ENCODE measurements at places on chromosomes 2 and 18.

DNA sequence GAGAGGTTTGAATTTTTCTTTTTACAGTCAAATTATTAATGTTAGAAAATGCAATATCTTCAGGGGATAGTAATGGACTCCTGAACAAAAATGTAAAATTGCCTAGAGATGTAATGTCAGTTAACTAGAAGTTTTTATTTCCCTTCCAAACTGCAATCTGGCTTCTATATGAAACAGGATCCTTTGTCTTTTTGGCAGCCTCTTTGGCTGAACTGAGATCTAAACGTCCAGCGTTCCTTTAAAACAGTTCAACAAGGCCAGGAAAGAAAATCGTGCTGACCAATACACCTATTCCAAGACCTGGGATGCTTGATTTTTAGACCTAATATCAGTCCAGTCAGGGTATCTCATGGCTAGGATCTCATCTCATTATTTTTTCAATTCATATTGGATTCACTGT lies 245.5 kb downstream of the FIGN start:
- no peak for DNase-seq

- no peak for DNase-seq
Observed at GRCh38 chr2:236915726-236916125, 170.0 kb upstream of the COPS8 start.

DNA sequence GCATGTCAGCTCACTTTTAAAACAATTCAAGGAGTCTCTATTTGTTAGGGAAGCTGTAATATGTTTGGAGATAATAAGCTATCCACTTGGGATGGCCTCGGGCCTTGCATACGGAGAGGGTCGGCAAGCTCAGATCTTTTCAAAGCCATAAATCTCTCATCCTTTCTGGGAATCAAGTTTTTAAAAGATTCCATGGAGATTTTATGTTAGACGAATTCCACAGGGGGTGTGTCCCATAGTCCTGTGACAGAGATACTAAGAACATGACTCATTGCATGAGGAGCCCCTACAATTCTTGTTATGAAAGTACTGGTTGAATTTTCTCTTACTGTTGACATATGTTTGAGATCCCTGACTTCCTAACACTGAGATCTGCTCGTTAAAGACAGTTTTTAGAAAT lies 108.7 kb downstream of the FEZ2 start:
- no peak for DNase-seq

- DNase-seq, result no peak
Observed at GRCh38 chr2:199465988-199466691, 8.4 kb upstream of the SATB2 start.

DNA sequence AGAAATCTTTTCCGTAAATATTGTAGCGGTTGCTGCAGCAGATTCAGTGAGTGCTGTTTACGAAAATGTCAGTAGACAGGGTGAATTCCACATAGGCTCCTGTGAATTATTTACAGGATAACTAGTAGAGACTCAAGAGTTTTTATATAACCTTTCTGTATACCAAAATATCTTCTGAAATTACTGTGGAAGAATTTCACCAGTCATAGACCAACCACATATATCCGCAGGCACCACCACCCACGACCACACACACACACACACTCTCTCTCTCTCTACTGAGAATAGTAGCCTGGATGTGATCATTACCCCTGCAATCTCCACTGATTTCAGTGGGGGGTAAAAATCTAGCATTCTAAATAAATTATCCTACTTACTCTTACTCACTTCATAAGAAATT lies 341.8 kb downstream of the RBM43 start:
- no peak for DNase-seq

GRCh38 chr2:120993661-120994060 lies 258.0 kb downstream of the GLI2 start:
- DNase-seq, result no peak

DNA sequence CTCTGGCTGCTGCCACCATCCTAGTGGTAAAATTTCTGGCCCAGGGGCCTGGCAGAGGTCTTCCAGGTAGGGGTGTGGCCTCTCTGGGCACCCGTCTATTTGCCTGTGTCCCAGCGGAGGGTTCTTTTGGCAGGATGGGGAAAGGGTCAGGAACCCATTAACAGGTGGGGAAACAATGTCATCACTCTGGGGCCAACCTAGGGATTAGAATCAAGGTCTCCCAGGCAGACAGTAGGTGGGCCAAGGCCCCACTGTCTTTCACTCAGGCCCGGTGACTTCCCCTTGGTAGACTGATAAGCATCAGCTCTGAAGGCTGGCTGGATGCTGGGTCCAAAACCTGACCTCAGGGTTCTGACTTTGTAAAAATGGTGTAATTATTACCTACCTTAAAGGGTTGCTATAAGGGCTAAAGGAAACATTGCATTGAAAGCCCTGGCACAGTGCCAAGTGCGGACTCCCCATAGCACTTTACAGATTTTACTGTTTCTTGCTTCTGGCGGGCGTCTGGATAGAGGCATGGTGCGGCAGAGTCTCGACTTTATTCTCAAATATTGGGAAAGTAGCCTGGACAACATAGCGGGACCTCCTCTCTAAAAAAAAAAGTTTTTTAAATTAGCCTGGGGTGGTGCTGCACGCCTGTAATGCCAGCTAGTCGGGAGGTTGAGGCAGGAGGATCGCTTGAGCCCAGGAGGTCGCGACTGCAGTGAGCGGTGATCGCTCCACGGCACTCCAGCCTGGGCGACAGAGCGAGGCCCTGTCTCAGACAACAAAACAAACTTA lies 2.2 kb downstream of the LBX2 start:
- no peak for DNase-seq

DNA sequence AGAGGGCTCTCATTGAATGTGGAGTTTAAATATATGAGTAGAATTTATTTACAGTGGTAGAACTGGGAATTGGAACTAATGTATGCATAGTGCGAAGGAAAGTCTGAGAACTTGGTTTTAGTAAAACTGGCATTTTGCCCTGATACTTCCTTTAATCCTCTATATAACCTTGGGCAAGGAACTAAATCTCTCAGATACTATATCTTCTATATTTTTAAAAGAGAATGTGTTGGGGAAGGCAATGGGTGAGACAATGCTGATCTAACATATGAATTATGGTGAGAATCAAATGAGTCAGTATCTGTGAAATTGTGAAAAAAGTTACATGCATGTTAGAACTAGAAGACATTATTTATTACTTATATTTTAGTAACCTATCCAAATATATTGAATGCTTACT lies 2109.4 kb upstream of the PIK3C3 start:
- DNase-seq, result no peak

GRCh38 chr2:173659509-173659908 lies 304.8 kb downstream of the CDCA7 start:
- no peak for DNase-seq

- DNase-seq, result no peak
Observed at GRCh38 chr2:3453190-3453999, 65.9 kb downstream of the ADI1 start.

- DNase-seq, result no peak
Observed at GRCh38 chr18:44680273-44681075, at the start of gene SETBP1. TSS of gene SETBP1 (plus strand) at chr18:44680888. CDS start at chr18:44701347, 20,459 bp downstream.

- no peak for DNase-seq
Observed at GRCh38 chr18:49473721-49474120, 13.3 kb upstream of the DYM start.

DNA sequence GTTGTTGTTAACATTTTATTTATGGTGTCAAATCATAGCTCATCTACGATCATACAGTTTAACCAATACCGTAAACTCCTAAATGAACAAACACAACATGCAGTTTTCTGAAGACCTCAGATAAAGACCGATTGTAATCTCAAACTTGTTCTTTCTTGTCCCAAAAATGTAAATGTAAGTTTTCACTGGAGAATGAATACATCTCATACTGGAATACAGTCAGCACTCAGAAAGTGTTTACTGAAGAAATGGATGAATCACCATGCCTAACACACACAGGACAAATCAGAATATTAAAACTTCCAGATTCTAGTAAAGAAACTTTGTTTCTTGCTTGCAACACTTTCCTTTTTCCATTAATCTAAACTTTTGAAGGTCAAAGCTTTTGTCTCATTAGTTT lies 380.5 kb downstream of the DLGAP1 start:
- DNase-seq, result no peak

GRCh38 chr18:21099442-21099841 lies 12.2 kb downstream of the ROCK1 start:
- DNase-seq, result no peak

GRCh38 chr18:63684718-63685117 lies 18.0 kb upstream of the SERPINB11 start:
- no peak for DNase-seq

DNA sequence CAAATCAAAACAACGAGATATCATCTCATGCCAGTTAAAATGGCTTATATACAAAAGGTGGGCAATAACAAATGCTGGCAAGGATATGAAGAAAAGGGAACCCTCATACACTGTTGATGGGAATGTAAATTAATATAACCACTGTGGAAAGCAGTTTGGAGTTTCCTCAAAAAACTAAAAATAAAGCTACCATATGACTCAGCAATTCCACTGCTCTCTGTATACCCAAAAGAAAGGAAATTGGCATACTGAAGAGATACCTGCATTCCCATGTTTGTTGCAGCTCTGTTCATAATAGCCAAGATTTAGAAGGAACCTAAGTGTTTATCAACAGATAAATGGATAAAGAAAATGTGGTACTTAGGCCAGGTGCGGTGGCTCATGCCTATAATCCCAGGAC lies 124.8 kb downstream of the MSTN start:
- no peak for DNase-seq

DNA sequence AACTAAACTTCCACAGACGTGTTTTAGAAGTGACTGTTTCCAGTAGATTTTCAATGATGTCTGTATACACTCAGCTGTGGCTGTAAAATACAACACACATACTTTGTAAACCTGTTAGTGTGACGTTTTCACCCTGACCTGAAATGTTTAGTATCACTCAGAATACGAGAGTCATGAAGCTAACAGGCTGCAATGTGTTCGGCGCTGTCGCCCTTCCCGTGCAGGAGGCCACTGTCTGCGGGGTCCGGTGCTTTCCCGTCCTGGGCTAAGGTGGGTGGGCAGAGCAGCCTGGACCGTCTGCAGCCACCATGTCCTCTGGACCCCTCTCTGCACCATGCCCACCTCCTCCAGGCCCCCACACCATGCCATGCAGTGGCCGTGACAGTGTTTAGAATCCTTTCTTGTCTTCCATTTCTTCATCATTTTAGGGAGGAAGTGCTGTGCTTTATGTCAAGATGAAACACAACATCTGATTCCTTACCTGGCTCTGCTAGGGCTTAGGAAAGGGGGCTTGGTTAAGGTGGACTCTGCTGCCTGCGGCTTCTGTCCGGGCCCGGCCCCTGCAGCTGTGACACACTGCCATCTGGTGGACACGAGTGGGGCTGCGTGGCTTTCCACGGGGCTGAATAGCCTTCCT lies 53.8 kb upstream of the RBM44 start:
- DNase-seq, result peak; percentile 61

DNA sequence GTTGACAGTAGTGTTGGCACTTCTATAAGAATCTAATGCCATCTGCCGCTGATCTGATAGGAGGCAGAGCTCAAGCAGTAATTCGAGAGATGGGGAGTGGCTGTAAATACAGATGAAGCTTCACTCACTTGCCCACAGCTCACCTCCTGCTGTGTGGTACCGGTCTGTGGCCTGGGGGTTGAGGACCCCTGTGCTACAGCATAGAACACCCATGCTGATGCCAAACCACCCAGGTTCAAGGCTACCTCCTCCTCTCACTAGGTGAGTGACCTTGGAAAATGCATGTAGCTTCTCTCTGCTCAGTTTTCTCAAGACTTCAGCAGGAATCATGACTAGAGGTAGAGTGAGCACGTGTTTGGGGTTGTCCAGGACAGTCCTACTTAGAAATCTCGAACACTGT lies 263.4 kb downstream of the SH3BP4 start:
- no peak for DNase-seq

- no peak for DNase-seq
Observed at GRCh38 chr2:222604749-222605515, 51.0 kb downstream of the FARSB start.

- no peak for DNase-seq
Observed at GRCh38 chr2:15812187-15812780, 128.1 kb upstream of the MYCN start.

- no peak for DNase-seq
Observed at GRCh38 chr2:47174733-47175361, 19.7 kb upstream of the STPG4 start.

GRCh38 chr2:169464882-169465281 lies 14.4 kb upstream of the BBS5 start:
- no peak for DNase-seq

DNA sequence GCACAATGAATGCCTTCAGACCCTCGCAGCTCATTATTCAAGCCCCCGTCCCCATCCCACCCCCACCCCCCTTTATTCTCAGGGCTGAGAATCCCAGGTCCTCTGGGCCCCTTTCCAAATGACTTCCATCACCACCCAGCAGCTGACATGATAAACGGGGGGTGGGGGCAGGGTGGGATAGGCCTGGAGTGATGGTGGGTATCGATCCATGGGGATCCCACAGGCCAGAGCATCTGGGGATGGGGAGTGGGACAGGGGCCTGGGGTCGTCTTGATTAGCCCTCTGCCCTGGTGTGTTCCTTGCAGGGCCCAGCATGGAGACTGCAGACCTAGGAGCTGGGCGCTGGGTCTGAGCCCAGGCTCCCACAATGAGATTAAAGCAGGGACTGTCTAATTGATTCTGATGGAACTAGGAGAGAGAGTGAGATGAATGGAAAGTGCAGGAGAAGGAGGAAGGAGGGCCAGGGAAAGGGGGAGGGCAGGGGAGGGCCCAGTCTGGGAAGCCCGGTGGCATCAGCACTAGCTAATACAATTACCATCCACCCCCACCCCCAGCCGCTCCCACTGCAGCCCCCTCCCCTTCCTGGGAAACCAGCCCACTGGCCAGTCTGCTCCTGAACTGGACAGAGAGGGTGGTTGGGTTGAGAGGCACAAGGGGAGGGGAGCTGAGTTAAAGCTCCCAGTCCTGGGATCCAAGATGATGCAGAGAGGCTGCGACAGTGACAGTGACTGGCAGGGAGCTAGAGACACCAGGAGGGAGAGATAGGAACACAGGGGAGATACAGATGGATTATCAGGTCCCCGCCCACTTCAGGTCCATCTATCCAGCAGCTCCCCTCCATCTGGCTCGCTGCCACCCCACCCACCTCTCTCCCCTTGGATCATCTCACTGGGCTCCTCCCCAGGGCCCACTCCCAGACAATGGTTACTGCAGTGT lies 13.1 kb upstream of the TNS1 start:
- DNase-seq, result no peak

- no peak for DNase-seq
Observed at GRCh38 chr2:234976479-234977227, 24.8 kb downstream of the SH3BP4 start.

DNA sequence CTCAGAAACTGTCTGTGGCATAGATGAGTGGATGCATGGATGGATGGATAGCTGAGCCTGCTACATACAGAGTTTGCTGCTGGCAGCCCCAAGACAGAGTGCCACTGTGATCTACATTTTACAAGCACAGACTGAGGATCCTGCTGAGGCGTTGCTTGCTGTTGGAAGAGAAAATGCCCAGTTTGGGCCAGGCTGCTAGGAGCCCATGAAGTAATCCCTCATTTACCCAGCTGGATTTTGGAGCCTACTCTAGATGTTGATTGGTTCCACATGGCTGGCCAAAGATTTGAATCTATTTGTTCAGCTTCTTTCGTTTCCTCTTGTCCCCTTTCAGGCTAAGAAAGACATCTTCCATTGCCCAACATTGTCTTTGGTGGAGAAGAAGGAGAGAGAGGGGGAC lies 261.3 kb downstream of the CLIP4 start:
- DNase-seq, result no peak

Data from stimulated activated CD8-positive, alpha-beta memory T cell treated with anti-CD3 and anti-CD28 coated beads, Interleukin-2, amount 100 ng/mL, for 1 hour (primary cell).